Stimulated activated CD8-positive, alpha-beta memory T cell treated with anti-CD3 and anti-CD28 coated beads, Interleukin-4, amount 100 ng/mL, for 1 hour (primary cell): ENCODE measurements at places on chromosomes 13 and 19.
A peak's percentile ranks its signal among the peaks of the same experiment; 100 is the strongest.

DNA sequence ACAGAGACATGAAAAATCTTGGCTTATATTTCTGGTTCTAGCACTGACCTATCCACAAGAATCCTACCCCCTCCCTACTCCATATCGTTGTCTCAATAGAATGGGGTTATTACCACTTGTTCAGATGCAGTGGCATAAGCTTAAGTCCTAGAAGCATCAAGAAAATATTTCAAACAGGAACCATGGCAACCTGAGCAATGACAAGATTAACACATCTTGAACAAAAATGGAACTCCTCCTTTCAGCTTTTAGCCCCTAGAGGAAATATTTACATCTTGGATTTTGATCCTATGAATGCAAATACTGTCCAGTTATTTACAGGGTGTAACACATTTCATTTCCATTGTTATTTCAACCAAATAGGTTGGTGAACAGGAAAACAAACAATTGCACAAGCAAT lies 46.1 kb upstream of the TSC22D1 start:
- no peak for DNase-seq

GRCh38 chr19:38425810-38426466 lies at the start of gene RASGRP4:
Gene RASGRP4 (minus strand): TSS chr19:38426219. CDS start chr19:38426091, 128 bp downstream.
- no peak for DNase-seq

- no peak for DNase-seq
These were observed 6.7 kb downstream of the COL4A1 start for GRCh38 chr13:110300090-110300815.

DNA sequence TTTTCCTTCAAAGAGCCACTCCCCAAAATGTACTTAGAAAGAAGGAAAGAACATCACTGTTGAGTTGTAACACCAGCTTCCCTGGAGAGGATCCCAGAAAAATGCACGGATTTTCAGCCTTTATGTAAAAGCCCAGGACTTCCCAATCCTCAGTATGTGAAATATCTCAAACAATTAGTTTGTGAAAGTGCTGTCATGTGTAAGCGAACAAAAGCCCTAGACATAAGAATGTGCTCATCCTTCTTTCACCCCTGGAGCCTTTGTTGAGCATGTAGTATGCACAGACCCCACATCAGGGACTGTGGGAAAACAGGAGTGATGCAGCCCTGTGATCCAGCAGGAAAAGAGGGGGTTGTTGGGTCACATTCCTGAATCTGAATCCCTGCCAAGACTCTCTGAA lies 441.4 kb upstream of the ZNF507 start:
- DNase-seq = no peak

DNA sequence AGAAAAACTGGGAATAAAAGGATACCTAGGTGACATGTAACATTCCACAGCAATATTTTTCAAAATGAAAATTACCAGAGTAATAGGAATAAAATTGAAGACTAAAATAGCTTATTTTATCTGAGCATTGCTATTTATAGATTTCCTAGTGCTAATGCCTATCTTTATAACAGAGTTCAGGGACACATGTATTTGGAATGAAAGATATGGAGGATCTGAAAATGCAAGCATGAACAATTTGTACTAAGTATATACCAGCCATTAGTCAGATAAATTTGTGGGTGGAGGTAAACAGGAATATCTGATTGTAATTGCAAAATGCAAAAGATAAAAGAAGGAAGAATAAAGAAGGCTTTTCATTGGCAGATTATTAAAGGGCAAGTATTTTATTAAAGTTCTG lies 345.9 kb downstream of the GPC5 start:
- DNase-seq = no peak

GRCh38 chr13:33053397-33054066 lies 37.3 kb downstream of the KL start:
- DNase-seq = no peak

DNA sequence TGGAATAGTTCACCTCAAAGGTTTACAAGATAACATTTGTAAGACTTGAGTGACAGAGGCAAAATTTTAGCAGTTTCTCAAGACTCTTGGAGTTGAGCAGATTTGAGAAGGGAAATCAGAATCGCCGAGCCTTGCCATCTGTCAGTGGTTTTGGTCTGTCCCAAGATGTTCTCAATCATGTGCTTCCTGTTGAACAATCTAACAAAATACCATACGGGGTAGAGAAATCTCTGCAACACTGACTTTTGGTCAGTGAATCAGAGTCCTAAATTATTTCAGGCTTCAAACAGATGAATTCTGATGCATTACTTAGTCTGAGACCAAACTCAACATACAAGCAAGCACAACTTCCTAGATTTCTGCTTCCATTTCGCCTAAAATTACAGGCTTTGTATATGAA lies 3.8 kb downstream of the KCTD12 start:
- no peak for DNase-seq

GRCh38 chr13:111116856-111117255 lies 1.7 kb downstream of the ARHGEF7 start:
- DNase-seq = no peak

GRCh38 chr19:34364830-34365462 lies at the start of gene GPI:
Gene GPI (plus strand): TSS chr19:34365196. CDS start chr19:34365267, 71 bp downstream.
- DNase-seq = peak; percentile 33

- DNase-seq = no peak
These were observed 2.0 kb downstream of the LMTK3 start for GRCh38 chr19:48509467-48510194.

DNA sequence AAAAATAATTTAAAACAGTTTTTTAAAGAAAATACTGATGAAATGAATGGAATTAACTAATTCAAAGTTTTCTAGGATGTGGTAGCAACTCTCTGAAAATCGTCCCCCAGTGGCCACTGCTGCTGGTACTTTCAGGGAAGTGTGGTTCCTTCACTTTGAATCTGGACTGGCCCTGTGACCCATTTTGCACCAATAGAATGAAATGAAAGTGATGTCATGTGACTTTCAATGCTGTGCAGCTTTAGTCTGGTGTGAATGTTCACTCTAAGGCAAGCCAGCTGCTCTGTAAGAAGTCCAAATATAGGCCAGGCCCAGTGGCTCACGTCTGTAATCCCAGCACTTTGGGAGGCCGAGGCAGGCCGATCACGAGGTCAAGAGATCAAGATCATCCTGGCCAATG lies 26.4 kb upstream of the HNRNPA1L2 start:
- no peak for DNase-seq

DNA sequence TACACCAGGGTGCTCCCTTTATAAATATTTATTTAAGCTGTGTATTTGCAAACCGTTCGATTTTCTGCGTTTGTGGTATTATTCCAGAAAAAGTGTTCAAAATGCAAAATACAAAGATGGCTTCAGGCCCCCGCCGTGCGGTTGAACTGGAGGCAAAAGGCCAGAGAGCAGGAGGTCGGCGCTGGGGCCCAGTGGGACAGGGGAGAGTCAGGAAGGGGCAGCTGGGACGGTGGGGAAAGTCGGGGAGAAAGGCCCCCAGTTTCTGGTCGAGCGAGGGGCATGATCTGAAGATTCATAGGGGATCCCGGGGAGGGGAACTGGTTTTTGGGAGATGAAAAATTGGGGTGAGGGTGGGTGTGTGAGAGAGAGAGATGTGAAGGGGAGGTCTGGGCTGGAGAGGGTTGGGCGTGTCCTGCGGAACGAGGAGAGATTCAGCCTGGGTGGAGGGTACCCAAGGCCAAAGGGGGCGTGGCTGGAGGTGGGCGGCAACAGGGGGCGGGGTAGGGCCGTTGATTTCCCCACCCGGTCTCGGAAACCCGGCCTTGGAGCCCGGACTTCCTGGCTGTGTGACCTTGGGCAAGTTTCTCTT lies 678 bp downstream of the ISOC2 start:
- no peak for DNase-seq

DNA sequence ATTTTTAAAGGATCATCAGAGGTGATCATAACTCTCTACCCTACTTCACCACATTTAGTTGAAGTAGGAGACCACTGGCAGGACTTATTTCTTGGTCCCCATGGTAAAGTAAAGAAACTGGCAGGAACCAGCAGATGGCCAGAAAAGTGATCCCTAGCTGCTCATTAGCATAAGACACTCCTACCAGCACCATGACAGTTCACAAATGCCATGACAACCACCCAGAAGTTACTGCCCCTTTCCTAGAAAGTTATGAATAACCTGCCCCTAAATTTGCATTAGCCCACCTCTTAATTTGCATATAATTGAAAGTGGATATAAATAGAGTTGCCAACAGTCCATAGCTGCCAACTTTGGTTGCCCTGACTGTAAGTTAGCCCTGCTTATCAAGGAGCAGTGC lies 18.4 kb upstream of the RUBCNL start:
- no peak for DNase-seq

GRCh38 chr13:95201814-95202651 lies 99.2 kb downstream of the ABCC4 start:
- DNase-seq = no peak
